Upper lobe of left lung (tissue), 6 donors: ENCODE measurements at places on chromosomes 6 and 20. TPM values are rescaled to one million over a fixed set of nuclear protein-coding genes. Genes with fewer than 3 reads are reported as not detected.
A peak's percentile ranks its signal among the peaks of the same experiment; 100 is the strongest.

DNA sequence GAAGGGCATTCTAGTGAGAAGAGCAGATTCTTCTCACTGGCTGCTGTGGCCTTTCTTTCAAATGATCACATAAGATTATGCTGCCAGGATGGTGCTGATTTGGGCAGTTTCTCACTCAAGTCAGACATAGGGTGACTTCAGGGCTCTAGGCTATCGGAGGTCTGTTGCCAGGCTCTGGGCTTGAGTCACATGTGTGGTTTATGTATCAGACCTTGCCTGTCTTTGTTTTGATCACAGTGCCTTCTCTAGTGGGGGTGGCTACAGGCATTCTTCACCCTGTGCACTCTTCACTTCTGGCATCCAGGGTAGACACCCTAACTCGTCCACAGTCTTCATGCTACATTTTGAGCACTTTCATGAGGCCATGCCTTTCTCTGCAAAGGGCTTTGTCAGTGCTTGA lies 823.7 kb upstream of the MAN1A1 start:
- no peak overlapping the region for H3K4me3 ChIP-seq
- H3K36me3 ChIP-seq: no peaks in the 10 kb centered on the region
- no peaks in the 10 kb centered on the region for H3K27me3 ChIP-seq
- no peaks in the 10 kb centered on the region for H3K4me1 ChIP-seq

GRCh38 chr20:42531508-42531961 lies 658.2 kb downstream of the PTPRT start:
- H3K27ac ChIP-seq: no peak overlapping the region
- no peaks in the 10 kb centered on the region for H3K36me3 ChIP-seq
- DNase-seq: no peak
- no peaks in the 10 kb centered on the region for H3K27me3 ChIP-seq

Gene REPS1
- total RNA-seq: 35.9 TPM

Gene CEP57L1
- total RNA-seq: 8.0 TPM

Gene PBX2
- total RNA-seq: 96.2 TPM

DNA sequence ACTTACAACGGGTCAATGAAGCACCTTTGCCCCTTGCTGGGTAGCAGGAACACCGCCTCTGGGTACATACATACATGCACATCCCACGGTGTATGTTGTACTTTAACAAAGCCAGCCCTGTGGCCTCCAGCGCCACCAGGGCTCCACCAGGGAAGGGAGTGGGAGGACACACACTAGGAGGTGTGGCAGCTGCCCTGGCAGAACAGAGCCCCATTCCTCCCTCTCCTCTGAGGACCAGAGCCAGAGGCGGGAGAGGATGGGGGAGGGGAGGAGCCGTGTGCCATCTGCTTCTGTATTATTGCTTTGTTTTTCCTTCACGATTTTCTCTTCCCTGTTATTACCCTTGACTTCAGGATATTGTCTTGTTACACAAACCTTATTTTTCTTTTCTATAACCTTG lies 105.8 kb upstream of the TRAF3IP2 start:
- H3K4me3 ChIP-seq: no peak overlapping the region
- no peaks in the 10 kb centered on the region for H3K36me3 ChIP-seq
- no peak for DNase-seq
- H3K27ac ChIP-seq: peak overlapping the region; percentile 28

DNA sequence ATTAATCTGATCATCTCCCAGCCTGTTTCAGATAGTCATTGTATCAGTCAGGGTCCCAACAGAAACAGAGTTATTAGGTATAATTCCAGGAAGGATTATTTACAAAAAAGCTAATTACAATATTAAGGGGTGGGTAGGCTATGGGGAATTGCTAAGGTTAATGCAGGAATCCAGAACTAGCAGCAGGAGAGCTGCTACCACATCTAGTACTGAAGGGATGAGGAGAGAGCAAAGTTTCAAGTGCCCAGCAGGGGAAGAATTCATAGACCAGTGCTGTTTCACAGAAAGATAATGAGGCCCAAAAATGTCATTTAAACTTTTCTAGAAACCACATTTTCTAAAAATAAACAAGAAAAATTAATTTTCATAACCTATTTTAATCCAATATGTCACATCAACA lies 284.2 kb downstream of the HACE1 start:
- no peaks in the 10 kb centered on the region for H3K4me1 ChIP-seq
- H3K27me3 ChIP-seq: no peaks in the 10 kb centered on the region
- H3K36me3 ChIP-seq: no peaks in the 10 kb centered on the region
- no peak overlapping the region for H3K27ac ChIP-seq
- no peak overlapping the region for H3K4me3 ChIP-seq

- no peak for DNase-seq
- H3K27ac ChIP-seq: no peak overlapping the region
- H3K4me1 ChIP-seq: no peaks in the 10 kb centered on the region
- H3K4me3 ChIP-seq: no peak overlapping the region
- H3K27me3 ChIP-seq: no peaks in the 10 kb centered on the region
- no peaks in the 10 kb centered on the region for H3K36me3 ChIP-seq
Observed at GRCh38 chr6:43883847-43884651, 114.0 kb downstream of the VEGFA start.

Gene ACTL10
- 2.7 TPM for total RNA-seq

DNA sequence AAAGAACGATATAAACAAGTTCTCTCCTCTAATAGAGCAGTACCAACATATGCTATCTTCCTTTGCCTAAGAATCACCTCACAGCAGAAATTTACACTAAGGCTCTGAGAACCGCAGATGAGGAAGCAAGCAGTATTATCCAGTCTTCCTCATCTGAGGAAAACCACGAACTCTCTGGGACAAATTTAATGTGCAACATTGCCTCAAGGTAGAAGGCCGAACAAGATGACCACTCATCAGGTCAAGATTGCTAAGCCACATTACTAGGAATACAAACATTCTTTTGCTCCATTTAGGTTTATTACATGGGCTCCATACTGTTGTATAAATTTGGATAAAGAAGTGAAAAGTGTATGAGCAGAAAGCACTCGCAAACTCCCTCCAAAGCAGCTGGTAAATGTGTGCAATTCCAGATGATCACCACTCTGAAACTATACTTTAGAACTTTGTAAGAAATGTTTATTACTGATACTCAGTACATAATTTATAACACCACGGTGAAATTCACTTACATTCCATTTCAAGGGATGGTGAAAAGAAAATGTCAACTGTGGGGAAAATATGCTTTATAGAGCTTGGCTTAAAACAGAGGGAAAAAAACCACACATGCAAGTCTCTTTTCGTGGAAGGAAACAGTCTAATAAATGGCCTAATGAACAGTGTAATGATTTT lies 398.4 kb downstream of the BTBD9 start:
- DNase-seq: no peak
- H3K27ac ChIP-seq: no peak overlapping the region
- no peaks in the 10 kb centered on the region for H3K27me3 ChIP-seq
- no peaks in the 10 kb centered on the region for H3K36me3 ChIP-seq
- no peaks in the 10 kb centered on the region for H3K4me1 ChIP-seq

DNA sequence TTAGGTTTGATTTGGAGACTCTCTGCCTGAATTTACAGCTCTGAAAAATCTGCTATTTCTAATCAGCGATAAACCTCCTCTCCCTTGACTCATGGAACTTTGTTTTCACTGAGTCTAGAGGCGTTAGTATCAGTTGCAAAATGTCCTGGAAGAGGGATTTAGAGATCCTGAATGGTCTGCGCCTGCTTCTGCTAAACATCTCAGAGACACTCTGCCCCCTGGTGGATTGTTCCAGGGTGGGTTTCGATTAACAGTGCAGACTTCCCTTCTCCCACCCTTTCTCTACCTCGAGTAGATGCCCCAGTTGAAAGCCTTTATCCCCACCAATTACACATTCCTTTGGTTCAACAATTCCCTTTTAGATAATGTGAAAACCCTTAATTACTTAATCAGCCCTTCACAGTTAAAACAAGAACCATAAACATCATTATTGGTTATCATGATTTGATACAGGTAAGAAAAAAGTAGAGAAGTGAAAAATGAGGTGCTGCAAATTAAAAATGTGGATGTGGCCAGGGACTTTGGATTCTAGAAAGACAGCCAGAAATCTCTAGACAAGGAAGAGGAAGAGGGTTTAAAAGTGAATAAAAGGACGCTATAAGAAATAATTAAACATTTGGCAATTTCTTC lies 5.5 kb downstream of the HTR1B start:
- DNase-seq: peak; percentile 51
- H3K27ac ChIP-seq: no peak overlapping the region
- H3K36me3 ChIP-seq: no peaks in the 10 kb centered on the region
- H3K4me1 ChIP-seq: peaks cover 7% of the 10 kb centered on the region

Gene SLC52A3
- 3.1 TPM for total RNA-seq

GRCh38 chr6:139308286-139308916 lies 16.6 kb upstream of the TXLNB start:
- H3K27me3 ChIP-seq: no peaks in the 10 kb centered on the region
- peaks cover 11% of the 10 kb centered on the region for H3K4me1 ChIP-seq
- no peak overlapping the region for H3K27ac ChIP-seq

- peaks cover 28% of the 10 kb centered on the region for H3K4me1 ChIP-seq
- no peaks in the 10 kb centered on the region for H3K36me3 ChIP-seq
- H3K4me3 ChIP-seq: peak within 1 kb of the TSS; percentile 73
- DNase-seq: peak; percentile 100
- H3K27ac ChIP-seq: peak within 1 kb of the TSS; percentile 85
Observed at GRCh38 chr20:38472513-38473366, at the start of gene RALGAPB. Gene RALGAPB, plus strand, starts transcription at chr20:38472843. Its CDS starts 15,590 bp downstream, at chr20:38488433.

Gene MYBL2
- 3.5 TPM for total RNA-seq

GRCh38 chr6:108156180-108156937 lies 9.5 kb upstream of the NR2E1 start:
- no peak overlapping the region for H3K4me3 ChIP-seq
- H3K36me3 ChIP-seq: no peaks in the 10 kb centered on the region
- DNase-seq: no peak
- peaks cover 12% of the 10 kb centered on the region for H3K4me1 ChIP-seq

- no peaks in the 10 kb centered on the region for H3K36me3 ChIP-seq
- H3K4me3 ChIP-seq: no peak overlapping the region
- DNase-seq: no peak
- no peaks in the 10 kb centered on the region for H3K27me3 ChIP-seq
- H3K4me1 ChIP-seq: peaks cover 61% of the 10 kb centered on the region
- peak overlapping the region; percentile 89 for H3K27ac ChIP-seq
Observed at GRCh38 chr20:35768731-35769664, 2.8 kb upstream of the PHF20 start.

- no peaks in the 10 kb centered on the region for H3K27me3 ChIP-seq
- no peak for DNase-seq
- peaks cover 39% of the 10 kb centered on the region for H3K4me1 ChIP-seq
- H3K4me3 ChIP-seq: no peak overlapping the region
Observed at GRCh38 chr6:26029570-26029856, 57.7 kb upstream of the HFE start.

Gene ADTRP
- total RNA-seq: 12.6 TPM
